NCI-H2081 treated with DMSO at 0.1 percent for 48 hours (cell line): ENCODE measurements at places on chromosomes 7 and 10.

- no peak for DNase-seq
Measured at GRCh38 chr10:133143546-133143945, 16.5 kb upstream of the KNDC1 start.

GRCh38 chr7:53060066-53060465 lies 24.6 kb downstream of the POM121L12 start:
- no peak for DNase-seq

DNA sequence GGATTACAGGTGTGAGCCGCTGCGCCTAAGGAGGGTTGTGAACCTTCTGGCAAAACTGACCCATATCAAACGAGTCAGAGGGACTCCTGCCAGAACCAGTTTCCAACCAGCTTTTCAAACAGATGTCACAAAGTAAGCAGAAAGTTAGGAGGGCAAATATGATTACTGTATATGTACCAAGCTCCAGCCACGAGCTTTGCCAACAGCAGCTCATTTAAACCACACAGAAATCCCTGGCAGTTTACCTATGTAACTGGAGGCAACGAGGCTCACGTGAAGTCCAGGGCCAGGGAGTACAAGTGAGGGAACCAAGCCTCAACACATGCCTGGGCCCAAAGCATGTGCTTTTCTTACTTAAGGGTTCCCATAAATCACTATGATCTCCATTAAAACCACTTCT lies 12.5 kb upstream of the DAGLB start:
- no peak for DNase-seq

DNA sequence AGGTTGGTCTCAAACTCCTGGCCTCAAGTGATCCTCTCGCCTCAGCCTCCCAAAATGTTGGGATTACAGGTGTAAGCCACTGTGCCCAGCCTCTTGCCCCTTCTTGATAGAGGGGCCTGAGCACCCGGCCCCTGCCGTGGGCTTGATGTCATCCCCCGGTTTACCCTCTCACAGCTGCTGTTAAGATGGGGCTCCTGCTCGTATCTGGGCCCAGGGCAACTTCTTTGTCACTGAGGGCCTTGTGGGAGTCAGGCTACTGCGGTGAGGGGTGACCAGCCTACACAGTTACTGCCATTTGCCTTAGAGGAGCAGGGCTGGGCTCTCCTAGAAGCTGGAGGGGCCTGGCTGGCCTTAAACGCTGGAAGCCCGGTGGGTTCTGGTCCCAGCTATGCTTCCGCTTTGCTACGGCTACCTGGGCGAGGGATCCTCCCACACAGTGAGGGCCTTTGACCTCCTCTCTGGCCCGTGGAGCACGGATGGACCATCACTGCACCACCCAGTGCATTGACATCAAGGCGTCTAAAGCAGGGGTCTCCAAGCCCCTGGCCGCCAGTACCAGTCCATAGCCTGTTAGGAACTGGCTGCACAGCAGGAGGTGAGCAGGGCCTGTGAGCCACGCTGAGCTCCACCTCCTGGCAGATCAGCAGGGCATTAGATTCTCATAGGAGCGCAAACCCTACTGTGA lies 1.1 kb upstream of the TMEM130 start:
- DNase-seq = no peak

DNA sequence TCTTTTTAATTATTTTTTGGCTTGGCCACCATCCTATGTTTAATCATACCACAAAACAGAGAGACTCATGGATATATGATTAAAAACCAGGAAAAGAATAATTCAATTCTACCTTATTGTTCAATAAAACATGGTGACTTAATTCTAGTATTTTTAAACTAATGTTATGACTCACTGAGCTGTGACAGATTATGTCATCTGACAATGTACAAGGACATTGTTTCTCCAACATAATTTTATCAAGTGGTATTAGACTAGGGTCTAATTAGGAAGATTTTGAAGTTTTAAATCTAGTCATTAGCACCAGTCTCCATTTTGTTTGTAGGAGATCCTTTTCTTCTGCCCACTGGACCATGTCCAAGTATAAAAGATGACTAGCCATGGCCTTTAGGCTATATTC lies 199.3 kb upstream of the MDFIC start:
- DNase-seq = no peak

- no peak for DNase-seq
Measured at GRCh38 chr10:47081264-47081663, 170.0 kb downstream of the PTPN20 start.
